ENCODE measurements at places on chromosomes 13 and 19.

DNA sequence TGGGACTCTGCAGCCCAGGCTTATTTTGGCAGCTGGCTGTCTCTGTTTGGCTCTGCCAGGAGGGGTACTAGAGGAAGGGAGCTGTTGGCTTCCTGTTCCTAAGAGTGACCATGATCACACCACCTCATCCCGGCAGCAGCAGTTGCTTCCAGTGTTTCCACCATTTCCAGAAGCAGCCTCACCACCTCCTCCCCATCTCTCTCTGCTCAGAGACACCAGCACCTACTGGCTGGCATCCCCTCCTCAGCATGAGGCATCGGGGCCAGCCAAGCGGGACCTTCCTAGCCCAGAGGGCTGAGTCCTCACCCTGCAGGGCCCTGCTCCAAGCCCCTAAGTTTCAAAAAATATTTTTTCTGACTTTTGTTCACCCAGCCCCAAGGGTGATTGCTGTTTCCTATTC lies 59.0 kb downstream of the NUFIP1 start:
- DNase-seq = no peak

GRCh38 chr13:44440046-44440608 lies 66.5 kb downstream of the SERP2 start:
- no peak for DNase-seq

GRCh38 chr19:36421749-36422481 lies 3.5 kb upstream of the ZFP82 start:
- no peak for DNase-seq

DNA sequence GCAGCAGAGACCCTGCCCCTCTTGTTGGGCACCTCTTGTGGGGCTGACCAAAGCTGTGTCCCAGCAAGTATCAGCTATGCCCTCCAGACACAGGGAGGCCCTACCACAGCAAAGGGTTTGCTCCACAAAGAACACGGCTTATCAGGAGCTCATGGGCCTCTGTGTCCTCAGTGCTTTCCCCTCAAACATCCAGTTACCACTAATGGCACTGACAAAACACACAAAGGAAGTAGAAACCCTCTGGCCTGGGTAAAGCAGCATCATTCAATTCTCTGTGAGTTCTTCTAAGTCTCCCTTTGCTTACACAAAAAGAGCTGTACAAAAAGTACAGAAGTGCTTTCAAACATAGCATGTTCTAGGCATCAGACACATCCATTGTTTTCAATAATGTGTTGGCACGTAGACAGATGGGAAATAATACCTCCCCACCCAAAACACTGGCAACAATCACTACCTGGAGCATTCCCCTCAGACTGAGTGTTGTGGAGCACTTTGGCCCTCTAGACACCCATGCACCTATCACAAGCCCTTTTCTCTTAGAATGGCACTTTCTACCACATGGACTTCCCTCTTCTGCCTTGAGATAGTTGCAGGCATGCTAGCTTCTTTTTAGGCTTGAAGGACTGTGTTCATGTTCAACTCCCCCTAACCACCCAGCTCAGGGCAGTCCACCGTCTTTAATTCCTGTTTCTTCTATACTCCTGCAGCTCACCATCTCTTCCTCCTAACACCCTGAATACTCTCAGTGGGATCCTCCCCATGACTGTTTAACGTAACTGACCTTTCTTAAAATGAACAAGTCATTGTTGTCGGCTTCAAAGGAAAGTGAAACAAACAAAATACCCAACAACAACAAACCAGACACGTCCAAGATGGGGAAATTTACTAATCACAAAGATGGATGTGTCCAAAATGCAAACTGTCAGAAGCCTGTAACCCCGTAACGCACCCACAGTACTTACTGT lies 43.5 kb downstream of the ATP7B start:
- no peak for DNase-seq

GRCh38 chr19:44626048-44626624 lies 12.8 kb downstream of the IGSF23 start:
- DNase-seq = no peak

Data from endothelial cell (in vitro differentiated cells).